ENCODE measurements at places on chromosomes 2 and 18.

GRCh38 chr2:95761556-95761955 lies 169.8 kb downstream of the TRIM43 start:
- DNase-seq, result no peak

DNA sequence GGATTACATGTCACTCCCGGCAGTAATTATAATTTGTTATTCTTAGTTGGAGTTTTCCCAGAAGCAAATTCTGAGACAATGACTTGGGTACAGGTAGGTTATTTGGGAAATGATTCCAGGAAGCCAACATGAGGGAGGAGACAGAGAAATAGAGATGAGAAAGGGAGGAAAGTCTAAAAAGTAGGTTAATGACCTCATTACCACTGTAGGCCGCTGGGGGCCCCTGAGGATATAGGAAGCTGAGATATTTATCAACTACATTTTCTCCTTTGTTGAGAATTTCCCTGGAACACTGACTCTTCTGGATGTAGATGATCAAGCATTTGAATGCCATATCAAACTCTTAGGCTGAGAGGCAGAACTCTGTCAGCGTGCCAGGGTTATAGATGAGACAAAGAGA lies 284.3 kb downstream of the ICOS start:
- DNase-seq, result no peak

DNA sequence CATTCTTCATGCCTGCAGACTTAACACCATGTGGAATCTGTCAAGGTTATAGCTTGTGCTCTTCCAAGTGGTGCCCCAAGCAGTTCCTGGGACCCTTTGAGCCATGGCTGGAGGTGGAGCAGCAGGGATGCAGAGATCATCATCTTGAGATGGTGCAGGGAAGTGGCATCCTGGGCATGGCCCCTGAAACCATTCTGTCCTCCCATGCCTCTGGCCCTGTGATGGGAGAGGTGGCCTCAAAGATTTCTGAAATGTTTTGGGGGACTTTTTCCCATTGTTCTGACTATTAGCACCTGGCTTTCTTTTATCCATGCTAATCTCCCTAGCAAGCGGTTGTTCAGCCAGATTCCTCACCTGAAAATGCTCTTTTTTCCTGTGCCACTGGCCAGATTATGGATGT lies 10.3 kb upstream of the TMEM37 start:
- no peak for DNase-seq

DNA sequence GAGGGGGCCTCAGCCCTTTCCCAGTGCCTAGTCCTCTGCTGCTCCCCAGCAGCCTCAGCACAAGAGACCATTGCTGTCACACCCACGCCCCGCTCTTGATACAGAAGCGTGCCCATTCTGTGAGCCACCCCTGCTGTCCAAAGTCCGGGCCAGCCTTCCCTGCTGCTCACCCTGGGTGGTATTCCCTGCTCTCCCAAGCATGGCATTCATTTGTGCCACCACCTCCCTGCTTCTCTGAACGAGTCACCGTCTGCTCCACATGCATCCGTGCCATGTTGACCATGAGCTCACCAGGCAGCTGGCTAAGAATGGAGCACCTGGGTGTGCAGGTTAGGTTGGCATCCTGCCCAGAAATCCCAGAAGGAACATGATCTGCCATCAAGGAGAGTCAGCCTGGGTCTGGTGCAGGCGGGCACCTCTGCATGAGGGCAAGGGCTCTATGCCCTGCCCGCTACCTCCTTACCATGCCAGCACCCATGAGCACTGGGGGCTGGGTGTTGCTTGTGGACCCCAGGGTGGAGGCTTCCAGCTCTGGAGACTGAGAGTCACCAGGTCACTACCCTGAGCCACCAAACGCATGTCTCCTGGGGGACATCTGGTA lies 63.0 kb downstream of the TWIST2 start:
- no peak for DNase-seq

DNA sequence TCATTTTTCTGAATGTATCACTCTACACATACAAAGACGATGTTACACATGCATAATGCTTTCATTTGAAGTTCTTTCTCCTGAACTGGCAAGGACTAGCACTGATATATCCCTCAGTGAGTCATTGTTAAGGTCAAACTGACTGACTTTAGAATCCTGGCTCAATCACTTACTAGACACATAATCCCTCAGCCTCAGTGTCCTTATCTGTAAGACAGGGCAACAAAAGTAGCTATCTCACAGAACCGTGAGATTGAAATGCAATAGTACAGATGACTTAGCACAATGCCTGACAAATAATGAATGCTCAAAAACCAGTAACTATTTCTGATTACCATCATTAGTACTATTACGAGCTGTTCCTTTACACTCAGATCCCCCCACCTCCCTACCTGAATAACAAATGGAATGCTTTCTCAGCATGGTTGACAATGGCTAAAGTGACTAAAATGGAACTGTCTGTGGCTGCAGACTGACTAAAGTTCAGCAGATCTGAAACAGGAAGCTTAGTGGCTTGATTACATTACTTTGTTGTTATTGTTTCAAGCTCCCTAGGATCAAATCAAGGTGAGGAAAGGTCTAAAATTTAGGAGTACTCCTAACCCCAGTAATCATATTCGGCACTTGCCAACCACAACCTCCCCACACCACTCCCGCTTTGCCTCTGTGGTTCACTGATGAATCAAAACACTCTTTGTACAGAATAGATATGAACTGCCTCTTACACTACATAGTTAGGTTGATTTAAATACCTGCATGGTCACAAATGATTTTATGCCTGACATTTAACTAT lies 35.8 kb upstream of the CACNB4 start:
- DNase-seq, result no peak
